ENCODE measurements at places on chromosomes 3 and 15. TPM values are rescaled to one million over a fixed set of nuclear protein-coding genes. Genes with fewer than 3 reads are reported as not detected.

C3orf22 gene
- not detected for total RNA-seq

EXD1 gene
- not detected for total RNA-seq

PRR23E gene
- total RNA-seq, result not detected

ZBED2 gene
- total RNA-seq, result 0.36 TPM

KNG1 gene
- total RNA-seq, result not detected

MED12L gene
- 0.61 TPM for total RNA-seq

SLC15A2 gene
- total RNA-seq, result 0.35 TPM

RTP1 gene
- not detected for total RNA-seq

SNX22 gene
- total RNA-seq, result 0.96 TPM
